ENCODE measurements at places on chromosomes 1 and 21.

DNA sequence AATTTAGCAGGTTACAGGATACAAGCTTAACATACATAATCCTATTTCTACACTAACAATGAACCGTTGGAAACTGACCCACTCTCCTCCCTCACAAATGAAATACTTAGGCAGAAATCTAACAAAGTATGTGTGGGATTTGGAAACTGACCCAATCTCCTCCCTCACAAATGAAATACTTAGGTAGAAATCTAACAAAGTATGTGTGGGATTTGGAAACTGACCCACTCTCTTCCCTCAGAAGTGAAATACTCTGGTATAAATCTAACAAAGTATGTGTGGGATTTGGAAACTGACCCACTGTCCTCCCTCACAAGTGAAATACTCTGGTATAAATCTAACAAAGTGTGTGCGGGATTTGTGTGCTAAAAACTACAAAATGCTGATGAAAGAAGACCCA lies 60.3 kb downstream of the TRAF5 start:
- DNase-seq = no peak

DNA sequence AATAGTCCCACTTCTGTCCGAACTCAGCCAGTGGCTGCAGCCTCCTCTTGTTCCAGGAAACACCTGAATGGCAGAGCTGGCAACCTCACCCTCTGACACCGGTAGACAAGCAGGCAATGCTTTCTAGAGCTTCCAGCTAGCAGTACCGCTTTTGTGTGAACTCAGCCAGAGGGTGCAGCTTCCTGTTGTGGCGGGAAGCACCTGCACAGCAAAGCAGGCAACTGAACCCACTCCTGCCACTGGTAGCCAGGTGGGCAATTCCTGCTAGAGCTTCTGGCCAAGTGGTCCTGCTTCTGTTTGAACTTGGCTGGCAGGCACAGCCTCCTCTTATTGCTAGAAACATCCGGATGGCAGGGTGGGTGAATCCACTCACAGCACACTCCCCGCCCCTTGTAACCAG lies 40.1 kb upstream of the TMPRSS15 start:
- DNase-seq = no peak

DNA sequence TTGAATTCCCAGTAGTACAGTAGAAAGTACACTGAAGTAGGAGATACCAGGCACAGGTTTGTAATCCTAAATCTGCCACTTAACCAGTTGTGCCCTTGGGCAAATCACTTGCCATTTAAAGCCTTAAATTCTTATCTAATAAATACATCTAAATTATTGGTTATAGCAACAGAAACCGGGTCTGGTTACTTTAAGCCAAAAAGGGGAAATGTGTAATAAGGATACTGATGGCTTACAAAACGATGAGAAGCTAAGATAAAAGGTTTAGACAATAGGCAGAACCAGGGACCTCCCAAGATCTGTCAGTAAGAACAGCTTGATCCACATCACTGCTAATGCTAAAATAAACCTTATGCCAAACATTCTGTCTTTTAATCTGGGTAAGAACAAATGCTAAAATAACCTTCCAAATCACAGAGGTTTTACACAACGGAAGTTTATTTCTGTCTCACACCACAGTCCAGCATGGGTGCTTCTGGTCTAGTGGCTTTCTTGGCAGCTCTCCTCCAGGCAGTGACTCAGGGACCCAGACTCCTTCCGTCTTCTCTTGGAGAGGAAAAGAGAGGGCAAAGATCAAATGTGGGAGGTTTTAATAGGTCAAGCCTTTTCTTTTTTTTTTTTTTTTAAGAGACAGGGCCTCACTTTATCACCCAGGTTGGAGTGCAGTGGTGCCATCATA lies 16.5 kb upstream of the ZMYM1 start:
- no peak for DNase-seq

DNA sequence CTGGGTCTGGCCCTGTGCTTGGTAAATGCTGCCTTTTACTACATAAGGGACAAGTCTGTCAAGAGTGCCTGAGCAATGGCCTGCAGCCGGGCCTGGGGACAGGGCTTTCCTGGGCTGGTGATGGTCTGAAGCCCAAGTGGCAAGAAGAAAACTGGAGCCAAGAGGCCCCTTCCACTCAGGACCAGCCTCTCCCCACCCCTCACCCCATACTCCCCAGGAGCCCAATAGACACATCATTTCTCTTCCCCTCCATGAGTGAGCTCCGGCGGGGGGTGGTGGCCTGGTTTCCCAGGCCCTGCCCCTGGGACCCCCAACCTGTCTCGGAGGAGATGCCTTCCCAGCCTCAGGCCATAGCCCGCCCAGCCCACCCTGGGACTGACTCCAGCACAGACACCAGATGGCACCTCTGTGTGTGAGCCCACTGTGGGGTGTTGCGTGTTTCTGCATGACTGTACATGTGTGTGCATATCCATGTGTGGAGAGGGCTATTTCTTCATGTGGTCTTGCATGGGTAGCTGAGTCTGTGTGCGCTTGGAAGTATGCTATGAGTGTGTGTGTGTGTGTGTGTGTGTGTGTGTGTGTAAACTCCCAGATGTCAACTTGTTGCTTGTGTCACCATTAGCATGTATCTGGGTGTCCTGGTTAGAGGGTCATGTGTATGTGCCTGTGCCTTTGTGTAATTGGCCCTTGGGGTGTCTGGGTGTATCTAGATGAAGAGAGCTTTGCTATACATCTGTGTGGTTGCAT lies 14.3 kb upstream of the LRP8 start:
- no peak for DNase-seq

DNA sequence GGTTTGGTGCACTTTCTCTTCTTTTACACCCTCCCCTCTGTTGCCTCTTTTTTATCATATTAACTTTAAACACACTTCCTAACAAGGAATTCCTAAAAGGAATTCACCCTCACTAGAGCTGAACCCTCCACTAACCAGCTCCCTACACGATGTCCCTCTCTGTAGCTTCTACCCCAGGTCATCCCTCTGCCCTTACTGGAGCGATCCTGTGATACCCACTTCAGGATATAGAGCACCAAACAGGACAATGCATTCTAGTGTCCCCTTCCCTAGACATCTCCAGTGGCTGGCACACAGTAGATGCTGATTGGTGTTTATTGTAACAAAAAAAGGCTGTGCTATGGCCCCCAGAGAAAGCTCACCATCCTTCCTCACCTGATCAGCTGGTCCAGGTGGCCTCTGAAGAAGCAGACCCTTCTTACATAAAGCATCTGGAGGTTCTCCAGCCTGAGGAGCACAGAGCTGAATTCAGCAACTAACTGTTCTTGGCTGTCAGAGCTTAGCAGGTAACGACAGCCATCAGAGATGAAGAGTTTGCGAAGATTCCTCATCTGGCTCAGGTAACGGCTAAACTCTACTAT lies 1.4 kb downstream of the PRAMEF18 start:
- DNase-seq = no peak

DNA sequence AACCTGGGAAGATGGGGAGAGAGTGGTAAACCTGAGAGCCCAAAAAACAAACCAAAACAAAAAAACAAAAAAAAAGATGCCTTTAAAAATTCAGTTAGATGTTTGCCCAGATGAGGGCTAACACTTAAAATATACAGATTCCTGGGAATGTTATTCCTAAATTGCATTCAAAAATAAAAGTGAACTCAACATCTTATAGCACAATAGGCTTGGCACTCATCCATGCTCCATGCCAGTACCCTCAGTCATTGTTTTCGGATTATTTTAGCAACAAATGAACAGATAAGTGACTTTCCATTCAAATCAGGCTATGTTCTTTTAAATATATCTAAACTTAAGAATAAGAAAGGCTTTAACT lies 3.7 kb downstream of the ATP1A1 start:
- DNase-seq = no peak

- no peak for DNase-seq
Measured at GRCh38 chr1:53080041-53080440, 18.0 kb downstream of the PODN start.

GRCh38 chr1:29833581-29833980 lies 597.3 kb downstream of the PTPRU start:
- DNase-seq = peak; percentile 84

- no peak for DNase-seq
Measured at GRCh38 chr1:44336668-44337067, 18.4 kb downstream of the ERI3 start.

GRCh38 chr1:185419718-185420117 lies 102.7 kb upstream of the IVNS1ABP start:
- DNase-seq = no peak

Measured in NCI-H1436 treated with DMSO at 0.1 percent for 48 hours (cell line).